GM06990 (cell line): ENCODE measurements at places on chromosomes 6 and 20.
A peak's percentile ranks its signal among the peaks of the same experiment; 100 is the strongest.

GRCh38 chr20:57131601-57132391, 134.6 kb downstream of the BMP7 start:
- no peak for DNase-seq

DNA sequence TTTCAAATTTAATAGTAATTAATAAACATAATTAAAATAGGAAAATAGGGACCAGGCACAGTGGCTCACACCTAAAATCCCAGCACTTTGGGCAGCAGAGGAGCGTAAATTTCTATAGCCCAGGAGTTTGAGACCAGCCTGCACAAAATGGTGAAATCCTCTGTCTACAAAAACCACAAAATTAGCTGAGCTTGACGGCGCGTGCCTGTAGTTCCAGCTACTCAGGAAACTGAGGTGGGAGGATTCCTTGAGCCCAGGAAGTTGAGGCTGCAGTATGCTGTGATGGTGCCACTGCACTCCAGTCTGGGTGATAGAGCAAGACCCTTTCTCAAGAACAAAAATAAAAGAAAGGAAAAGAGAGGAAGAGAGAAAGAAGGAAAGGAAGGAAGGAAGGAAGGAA, 1387.0 kb upstream of the ADGRB3 start:
- DNase-seq = no peak

GRCh38 chr20:54173653-54174456, at the start of gene CYP24A1:
Gene CYP24A1 (minus strand): TSS chr20:54173986. CDS start chr20:54173579, 407 bp downstream.
- no peak for DNase-seq

DNA sequence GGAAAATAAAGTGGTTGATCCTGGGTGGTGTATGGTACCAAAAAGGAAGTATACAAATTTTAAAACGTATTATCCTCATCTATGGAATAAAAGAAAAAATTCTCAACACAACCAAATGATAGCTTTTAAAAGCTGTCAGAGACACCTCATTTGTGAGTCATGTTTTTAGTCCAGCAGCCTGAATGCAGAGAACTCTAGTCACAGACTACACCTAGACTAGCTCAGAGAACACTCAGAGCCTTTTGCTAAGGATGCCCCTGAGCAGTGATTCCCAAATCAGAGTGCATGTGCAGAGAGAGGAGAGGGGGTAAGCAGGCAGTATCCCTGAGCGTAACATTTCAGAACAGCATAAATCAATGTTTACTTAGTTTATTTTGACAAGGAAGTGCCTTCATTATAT, 809.3 kb downstream of the HACE1 start:
- DNase-seq = no peak

GRCh38 chr20:19727251-19727847, 30.7 kb upstream of the RIN2 start:
- DNase-seq = no peak

DNA sequence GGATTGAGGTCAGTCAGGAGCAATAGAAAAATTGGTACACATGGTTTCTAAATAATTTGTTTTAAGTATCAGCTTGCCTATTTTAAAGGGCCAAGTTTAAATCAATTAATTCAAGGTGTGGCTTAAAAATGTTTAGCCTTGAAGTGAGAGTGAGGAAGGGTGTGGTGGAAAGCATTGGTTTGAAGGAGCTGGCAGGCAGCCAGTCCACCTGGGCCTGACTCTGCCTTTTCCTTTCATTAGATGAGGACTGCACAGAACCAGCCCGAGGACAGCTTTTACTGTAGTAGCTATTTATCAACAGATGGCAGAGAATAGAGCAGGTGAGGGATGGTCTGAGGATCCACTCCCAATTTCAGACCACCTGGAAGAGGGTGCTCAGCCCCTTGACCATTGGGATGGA, 42.4 kb downstream of the DHX35 start:
- DNase-seq = no peak

DNA sequence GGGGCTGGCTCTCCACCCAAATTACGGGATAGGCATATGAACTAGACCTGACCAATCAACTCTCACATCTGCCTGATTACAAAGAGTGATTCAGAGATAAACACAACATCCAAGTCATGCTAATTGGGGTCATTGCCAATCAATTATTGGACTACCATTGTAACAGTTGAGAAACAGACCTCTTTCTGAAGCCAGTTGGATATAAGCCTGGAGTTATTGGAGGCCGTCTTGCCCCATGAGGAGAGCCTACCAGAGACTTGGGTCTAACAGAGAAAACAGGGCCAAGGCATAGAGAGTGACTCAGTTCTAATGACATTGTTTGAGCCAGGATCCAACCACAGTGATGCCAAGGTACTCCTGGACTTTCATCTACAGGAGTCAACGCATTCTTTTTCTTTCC, 39.4 kb upstream of the HIVEP2 start:
- DNase-seq = no peak

DNA sequence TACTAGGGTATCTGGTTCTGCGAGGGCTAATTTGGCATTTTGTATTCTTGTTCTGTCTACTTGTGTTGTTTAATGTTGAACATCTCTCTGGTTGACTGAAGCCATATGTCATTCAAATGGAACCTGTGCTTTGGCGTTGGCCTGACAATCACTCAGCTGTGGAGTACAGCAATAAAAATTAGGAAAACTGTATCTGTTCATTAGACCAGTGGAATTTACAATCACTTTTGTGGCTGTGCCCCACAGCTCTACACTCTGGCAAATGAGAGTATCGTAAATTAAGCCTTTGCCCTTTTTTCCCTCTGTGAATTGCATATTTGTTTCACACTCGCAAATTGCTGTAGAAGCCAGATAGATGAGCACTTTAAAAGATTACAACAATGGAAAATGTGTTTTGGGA, 102.0 kb downstream of the ARID1B start:
- no peak for DNase-seq

DNA sequence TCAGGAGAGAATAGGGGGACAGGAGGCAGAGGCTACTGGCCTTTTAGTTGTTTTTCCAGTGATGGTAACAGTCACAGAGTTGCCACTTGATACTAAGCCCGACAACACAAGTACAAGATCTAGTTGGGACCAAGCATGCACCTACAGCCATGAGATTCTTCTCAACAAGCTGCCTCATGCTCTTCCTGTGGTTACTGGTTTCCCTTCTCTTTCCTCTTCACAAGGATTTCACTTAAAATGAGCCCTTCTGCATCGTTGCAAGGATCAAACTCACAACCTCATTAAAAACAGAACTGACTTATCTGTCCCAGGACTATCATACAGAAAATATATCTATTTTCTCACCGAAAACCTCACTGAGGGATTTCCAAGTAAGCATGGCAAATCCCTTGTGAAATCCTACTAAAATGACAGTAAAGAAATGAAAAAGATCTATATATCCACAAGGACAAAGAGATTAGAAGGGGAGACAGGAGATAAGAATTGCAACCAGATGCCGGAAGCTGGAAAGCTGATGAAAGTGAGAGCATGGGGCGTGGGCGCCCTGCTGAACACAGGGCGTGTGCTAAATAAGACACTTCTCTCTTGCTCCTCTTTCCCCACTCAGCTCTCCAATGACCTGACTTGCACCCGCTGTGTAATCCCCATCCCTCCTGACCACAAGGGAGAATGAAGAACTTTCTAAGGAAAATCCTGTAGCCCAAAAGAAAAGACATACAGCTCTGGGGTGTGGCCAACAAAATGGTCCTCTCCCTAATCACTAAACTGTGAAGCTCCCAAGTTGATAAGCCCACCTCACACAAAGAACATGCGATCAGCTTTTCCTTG, 13.4 kb downstream of the MTFR2 start:
- no peak for DNase-seq

- no peak for DNase-seq
Observed at GRCh38 chr20:25178563-25179438, 16.7 kb upstream of the ENTPD6 start.

GRCh38 chr20:40304119-40304613, 384.9 kb downstream of the MAFB start:
- DNase-seq = no peak

- no peak for DNase-seq
Observed at GRCh38 chr20:8844179-8844578, 224.7 kb upstream of the PLCB4 start.

DNA sequence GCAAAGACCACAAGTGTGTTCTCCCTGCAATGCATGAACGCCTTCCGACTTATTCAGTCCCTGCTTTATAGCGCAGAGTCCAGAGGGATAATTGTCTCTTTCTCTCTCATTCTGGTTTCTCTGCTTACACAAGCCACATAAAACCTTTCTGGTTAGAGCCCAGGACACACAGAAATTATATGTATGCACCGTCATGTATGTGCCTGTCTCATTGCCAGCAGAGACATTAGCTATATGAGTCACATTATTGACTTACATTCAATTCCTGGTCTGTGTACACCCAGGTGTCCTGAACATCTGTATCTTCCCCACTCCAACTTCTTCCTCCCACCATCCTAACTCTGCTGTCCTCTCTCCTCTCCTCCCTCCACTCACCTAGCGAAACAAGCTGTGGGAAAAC, 44.0 kb downstream of the LRFN2 start:
- no peak for DNase-seq

DNA sequence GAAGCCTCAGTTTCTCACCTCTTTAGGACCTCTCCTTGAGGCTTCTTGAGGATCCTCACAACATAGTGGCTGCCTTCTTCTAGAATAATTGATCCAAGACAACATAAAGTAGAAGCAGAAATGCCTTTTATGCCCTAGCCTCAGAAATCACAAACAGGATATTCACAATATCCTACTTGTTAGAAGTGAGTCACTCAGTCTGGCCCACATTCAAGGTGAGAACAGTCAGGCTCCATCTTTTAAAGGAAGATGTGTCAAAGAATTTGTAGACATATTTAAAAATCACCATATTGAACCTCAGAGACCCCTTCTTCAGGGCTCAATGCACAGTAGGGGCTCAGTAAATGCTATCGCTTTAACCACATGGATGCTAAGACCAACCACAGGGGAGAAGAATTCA, 20.8 kb upstream of the FAM83D start:
- no peak for DNase-seq

GRCh38 chr20:50820515-50821256, 25.8 kb downstream of the BCAS4 start:
- no peak for DNase-seq

GRCh38 chr20:10954908-10955580, 281.2 kb upstream of the JAG1 start:
- no peak for DNase-seq

GRCh38 chr20:14986656-14987055, 649.2 kb upstream of the FLRT3 start:
- no peak for DNase-seq

DNA sequence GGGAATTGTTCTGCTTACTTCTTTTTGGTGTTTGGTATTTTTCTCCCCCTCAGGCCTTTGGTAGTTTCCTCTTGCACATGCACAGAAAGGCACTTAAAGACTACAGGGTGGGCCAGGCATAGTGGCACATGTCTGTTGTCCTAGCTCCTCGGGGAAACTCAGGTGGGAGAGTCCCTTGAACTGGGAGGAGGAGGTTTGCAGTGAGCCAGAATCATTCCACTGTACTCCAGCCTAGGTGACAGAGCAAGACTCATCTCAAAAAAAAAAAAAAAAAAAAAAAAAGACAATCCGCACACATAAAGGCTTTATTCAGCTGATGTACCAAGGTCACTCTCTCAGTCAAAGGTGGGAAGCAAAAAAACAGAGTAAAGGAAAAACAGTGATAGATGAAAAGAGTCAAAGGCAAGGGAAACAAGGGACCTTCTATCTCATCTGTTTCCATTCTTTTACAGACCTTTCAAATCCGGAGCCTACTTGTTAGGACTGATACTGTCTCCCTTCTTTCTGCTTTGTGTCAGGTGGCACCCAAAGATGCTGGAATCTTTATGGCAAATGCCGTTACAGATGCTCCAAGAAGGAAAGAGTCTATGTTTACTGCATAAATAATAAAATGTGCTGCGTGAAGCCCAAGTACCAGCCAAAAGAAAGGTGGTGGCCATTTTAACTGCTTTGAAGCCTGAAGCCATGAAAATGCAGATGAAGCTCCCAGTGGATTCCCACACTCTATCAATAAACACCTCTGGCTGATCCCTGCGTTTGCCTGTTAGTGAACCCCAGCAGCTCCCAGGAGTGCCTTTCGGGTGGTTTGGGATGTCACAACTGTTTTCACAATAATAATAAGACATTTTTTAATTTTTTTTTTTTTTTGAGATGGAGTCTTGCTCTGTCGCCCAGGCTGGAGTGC, 9.3 kb downstream of the DEFB123 start:
- DNase-seq = no peak

- no peak for DNase-seq
Observed at GRCh38 chr20:25586877-25587276, 1.5 kb upstream of the NINL start.

DNA sequence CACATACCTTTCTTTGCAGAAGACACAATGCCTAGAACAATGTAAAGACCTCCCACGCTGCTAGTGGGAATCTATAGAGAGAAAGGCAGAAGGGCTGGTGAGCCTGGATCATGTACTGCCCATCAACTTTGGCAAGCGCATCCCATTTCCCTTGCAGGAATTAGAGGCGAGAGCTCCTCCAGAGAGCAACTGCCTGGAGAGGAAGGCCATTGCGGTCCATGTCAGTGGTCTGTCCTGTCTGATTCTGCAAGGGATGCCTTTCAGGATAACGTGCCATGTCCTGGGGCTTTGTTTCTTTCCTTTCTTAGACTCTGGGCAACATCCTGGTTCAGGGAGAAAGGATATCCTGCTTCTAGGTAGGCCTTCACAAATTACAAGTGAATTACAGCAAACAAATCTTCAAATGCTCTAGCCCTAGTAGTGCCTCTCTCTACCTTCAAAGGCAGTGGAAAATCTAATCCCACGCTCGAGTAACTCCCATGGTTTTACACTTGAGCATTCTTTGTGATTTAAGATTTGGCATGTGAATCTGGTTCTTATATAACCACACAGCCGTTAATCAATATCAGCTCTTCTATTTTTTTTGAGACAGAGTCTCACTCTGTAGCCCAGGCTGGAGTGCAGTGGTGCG, 38.5 kb downstream of the GCNT2 start:
- no peak for DNase-seq

GRCh38 chr20:41141153-41141815, 3.9 kb downstream of the PLCG1 start:
- no peak for DNase-seq

DNA sequence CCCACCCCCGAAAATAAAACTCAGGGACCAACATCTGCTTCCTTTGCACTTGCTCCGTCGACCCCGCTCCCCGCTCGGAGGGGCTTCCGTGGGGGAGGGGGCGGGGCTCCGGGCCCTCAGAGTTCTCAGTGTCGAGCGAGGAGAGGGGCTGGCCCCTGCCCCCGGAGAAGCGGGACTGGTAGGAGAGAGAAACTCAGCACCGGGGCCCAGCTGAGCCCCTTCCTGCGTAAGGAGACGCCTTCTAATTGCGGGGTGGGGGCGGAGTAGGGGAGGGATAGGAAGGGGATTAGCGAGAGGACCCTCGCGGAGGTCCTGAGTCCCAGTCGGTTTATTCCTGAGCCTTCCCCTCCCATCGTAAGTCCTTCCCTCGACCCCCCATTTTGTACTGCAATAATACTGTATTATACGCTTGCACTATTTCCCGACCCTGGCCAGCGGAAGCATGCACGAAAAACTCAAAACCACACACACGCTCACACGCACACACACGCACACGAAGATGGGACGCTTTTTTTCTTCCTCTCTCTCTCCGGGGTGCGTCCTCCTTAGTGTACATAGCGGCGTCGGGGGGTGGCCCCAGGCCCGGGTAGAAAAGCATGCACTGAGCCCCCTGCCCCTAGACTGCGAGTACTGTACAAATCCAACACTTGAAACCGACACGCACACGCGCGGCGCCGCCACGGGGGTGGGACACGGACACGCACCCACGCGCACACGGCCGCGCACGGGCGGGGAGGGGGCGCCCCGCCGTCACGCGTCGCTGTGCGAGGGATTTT, 22.1 kb upstream of the SLC22A7 start:
- no peak for DNase-seq

GRCh38 chr6:12637960-12638641, 78.5 kb upstream of the PHACTR1 start:
- DNase-seq = peak; percentile 18
